ENCODE measurements at places on chromosomes 2 and 18.
A peak's percentile ranks its signal among the peaks of the same experiment; 100 is the strongest.

DNA sequence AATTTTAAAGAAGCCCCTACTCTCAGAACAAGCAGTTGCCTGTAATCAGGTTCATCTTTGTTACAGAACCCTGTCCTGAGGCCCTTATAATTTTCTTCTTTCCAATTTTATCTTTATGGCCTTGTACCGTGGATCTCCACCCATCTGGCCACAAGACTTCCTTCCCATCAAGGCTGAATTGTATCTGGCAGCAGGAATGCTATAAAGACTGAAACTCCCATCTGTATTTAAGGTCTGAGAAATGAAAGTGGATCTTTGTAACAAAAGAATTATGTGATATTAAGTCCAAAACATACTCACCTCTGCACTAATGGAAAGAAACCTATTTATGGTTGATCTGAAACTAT is 91.8 kb downstream of the METTL8 start:
- DNase-seq: no peak

DNA sequence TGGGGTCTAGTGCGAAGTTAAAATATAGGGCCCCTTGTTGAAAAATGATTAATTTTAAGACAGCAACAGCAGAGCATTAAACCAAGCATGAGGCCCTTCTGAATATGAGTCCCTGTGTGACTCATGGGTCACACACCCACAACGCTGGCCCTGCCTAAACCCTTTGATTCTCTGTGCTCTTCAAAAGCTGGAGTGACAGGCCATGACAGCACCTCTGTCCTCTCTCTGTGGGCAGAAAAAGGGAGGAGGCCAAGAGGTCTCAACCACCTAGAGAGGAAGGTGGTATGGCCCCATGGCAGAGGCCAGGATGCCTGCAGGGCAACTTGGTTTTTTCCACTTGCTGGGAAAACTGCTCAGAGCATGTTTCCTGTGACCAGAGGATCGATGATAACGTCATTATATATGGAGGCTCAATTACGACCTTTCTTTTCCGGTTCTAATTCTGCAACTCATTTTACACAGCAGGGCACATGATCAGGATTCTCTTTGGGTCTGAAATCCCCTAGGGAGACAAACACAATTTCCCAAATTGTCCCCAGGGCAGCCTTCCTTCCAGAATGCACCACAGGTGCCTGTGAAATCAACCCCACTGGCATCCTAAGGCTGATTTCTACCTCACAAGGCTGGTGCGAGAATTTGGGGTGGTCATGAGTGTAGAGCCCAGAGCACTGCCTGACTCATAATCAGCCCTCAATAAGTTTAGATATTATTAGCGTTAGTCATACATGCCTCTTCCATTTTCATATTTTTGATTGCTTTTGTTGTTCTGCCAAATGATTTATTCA is 102.0 kb upstream of the PPP1CB start:
- peak; percentile 16 for DNase-seq

DNA sequence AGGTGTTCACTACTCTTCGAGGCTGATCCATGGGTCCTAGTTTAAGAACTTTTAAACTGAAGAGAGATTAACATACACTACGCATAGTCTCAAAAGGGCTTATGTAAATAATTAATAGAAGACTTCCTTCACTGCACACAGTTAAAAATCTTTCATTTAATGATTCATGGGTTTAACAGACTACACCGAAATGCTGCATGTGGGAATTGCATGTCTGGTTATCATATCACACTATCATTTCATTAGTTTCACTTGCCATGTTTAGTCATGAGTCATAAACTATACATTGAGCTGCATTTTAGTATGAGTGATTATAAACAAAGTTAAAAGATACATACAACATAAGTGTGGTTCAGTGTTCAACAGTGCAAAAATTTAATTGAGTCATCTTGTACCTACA is 31.2 kb downstream of the GLS start:
- no peak for DNase-seq

GRCh38 chr2:2015646-2016045 is 271.3 kb upstream of the PXDN start:
- DNase-seq: no peak

DNA sequence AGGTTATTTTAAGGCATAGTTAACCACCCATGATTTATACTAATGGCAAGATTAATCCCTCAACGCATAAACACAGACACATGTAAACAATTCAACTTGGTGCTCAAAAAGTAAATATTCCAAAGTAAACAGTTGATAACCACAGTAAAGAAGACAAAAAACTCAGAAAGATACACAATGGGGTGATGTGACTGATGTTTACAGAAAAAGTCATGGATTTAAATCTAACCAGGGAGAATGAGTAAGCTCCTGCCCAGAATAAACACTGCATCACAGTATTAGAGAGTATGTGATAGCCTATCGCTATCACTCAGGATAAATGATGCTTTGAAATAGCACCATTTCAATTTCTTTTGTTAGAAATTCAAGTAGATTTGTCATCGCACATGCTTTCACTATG is 49.3 kb downstream of the HIBCH start:
- no peak for DNase-seq

GRCh38 chr2:132583666-132584360 is 86.2 kb downstream of the LYPD1 start:
- DNase-seq: no peak

GRCh38 chr2:45928946-45929345 is 277.5 kb downstream of the PRKCE start:
- DNase-seq: no peak

DNA sequence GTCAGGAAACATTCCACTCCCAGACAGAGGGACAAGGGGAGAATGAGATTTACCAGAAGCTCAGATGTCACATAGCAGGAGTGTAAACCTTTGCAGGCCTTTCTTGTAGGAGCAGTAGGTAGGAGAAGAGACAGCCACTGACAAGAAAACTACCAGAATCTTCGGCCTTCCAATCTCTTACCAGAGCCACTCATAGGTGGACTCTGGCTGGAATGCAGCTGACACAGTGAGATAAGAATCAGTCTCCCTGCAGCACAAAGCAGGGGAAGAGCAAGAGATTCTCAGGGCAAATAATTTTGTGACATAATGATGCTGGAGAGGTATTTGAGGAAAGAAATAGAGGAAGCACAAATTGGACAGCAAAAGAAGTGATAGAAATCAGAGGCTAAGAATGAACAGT is 1534.5 kb downstream of the DPP10 start:
- DNase-seq: no peak

DNA sequence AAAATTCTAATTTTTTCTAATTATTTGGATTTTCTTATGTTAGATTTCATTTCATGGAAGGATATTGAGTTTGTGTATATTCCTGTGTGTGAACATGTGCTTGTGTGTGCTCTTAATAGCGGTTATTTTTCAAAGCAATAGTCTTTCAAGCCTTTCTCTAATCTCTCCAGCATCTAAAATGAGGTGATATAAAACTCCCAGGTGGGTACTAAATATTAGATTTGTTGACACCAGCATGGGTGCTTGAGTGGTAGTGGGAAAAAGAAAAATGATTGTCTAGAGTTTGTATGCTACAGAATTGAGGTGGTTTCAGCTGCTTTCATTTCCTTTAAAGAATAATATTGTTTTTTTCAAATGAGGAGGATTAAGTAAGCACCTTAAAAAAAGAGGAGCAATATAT is 296.8 kb downstream of the PARD3B start:
- DNase-seq: no peak

DNA sequence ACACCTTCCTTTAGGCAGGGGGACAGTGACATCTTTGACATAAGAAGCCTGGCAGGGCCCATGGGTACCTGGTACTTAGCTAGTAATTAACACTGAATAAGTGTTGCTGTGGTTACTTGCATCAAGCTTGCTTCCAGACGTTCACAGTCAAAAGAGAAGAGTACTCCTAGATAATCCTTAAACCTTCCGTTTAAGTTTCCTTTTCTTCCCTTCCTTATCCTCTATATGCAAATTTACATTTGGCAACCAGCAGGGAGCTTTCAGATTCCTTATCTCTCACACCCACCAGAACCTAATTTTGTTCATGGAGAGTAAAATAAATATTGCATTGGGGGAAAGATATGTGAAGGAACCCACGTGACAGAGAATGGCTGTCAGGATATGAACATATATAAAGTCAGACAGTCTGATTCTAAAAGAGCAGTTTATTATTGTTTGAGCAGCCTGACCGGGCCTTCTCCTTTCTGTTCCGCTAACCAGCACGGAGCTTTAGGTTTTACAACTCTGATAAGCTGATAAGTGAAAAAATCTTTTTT is 7.8 kb upstream of the RAB31 start:
- DNase-seq: no peak

DNA sequence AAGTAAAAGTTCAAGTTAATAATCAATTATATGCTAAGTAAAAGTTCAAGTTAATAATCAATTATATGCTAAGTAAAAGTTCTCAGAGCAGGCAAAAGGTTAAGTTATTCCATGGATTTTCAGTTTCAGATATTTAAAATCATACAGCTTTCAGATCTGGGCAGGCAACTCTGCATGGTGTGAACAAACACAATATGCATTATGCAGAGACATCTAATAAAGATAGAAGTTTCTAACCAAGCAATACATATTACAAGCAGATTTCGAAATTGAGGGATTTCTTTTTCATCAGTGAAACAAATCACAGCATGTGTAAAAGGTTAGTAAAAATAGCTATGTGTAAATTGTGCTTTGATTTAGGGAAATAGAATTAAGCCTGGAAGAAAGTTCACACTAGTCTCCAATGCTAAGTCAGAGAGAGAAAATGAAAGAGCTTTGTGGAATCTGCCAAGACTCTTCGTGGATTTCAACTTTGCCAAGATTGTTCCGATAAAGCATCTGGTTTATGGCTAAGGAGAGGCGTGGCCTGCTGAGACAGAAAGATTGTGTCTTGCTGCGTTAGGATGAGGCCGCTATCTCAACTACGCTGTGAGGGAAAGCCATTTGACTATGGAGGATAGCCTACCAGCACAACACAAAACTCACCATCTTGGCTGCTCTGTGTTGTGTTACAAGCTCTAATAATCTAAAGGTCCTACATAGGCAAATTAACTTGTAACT is 60.1 kb upstream of the SLC16A14 start:
- DNase-seq: no peak

All from activated T-helper 9 cell treated with anti-CD3 and anti-CD28 coated beads, Interleukin-2, amount 50 U/mL, for 16 hours (primary cell).